ENCODE measurements at places on chromosomes 13 and 19. TPM values are rescaled to one million over a fixed set of nuclear protein-coding genes. Genes with fewer than 3 reads are reported as not detected.

The ZNF324B gene
- 3.4 TPM for total RNA-seq

The SLC25A41 gene
- total RNA-seq = 0.46 TPM

The MAP4K1 gene
- total RNA-seq = 2.2 TPM

The IFNL1 gene
- not detected for total RNA-seq

The FPR1 gene
- 1.5 TPM for total RNA-seq

The GIPR gene
- 4.3 TPM for total RNA-seq

The ZNF229 gene
- total RNA-seq = 8.7 TPM

The PIP5K1C gene
- total RNA-seq = 32.3 TPM

The PCSK4 gene
- 0.53 TPM for total RNA-seq

The ZNF211 gene
- 9.9 TPM for total RNA-seq

The SHC2 gene
- total RNA-seq = 7.7 TPM

The DACT3 gene
- 20.0 TPM for total RNA-seq

The RASA3 gene
- total RNA-seq = 10.7 TPM

The KIR3DL1 gene
- total RNA-seq = not detected

The S1PR4 gene
- 0.85 TPM for total RNA-seq

The SBK2 gene
- total RNA-seq = 1.4 TPM

Data from heart right ventricle (tissue), 16 donors.